Omental fat pad (tissue), 4 donors: ENCODE measurements at places on chromosomes 4 and X.

DNA sequence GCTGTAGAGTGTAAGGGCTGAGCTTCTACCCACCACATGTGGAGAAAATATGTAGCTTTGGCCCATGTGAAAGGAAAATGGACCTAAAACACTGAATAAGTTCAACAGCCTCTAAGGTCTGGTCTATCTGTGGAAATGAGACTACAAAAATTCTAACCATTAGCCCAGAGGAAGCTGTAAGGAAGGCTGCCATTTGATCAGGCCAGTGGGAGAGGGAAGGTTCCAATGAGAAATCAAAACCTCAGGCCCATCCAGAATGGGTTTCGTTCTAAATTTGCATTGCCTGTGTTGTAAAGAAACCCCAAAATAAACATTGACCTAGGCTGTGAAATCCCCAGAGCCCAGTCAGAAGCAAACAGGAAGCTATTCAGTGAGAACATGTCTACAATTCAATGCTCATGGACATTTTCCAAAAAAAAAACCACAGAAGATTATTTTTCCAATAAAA lies 320.4 kb upstream of the SLC7A11 start:
- DNase-seq, result no peak

DNA sequence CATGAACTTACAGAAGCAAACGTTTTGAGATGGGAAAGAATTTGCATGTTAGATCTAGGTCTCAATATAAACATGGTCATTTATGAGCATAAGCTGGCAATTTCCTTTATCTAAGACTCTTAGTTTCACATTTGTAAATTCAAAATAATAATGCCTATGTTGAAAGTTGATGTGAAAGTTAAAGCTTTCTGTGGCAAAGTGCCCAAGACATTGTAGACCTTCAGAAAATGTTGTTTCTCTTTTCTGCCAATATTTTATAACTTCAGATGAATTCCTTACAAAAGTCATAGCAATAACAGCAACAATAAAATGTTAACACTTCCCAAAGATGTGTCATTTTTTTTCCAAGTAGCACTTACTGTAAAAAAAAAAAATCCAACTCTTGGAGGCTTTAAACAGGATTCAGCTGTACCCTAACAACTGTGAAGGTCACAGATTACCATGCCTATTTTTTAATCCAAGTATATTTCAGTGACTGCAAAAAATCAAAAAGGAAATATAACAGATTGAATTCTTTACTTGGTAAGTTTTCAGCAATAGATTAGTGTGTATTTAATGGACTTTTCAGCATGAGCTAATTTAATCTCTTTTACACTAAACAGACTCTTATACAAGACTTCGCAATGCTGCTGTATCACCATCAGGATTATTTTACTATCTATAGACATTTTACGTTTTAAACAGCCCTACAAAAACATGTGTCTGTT lies 206.5 kb upstream of the PDE5A start:
- DNase-seq, result no peak

GRCh38 chr4:20109391-20109790 lies 142.3 kb upstream of the SLIT2 start:
- no peak for DNase-seq

- no peak for DNase-seq
These were observed 207.1 kb downstream of the SOWAHB start for GRCh38 chr4:76690906-76691275.

- no peak for DNase-seq
These were observed 11.6 kb upstream of the ODAM start for GRCh38 chr4:70183940-70184246.
